Stimulated activated CD4-positive, alpha-beta T cell treated with anti-CD3 and anti-CD28 coated beads, Interleukin-15, amount 100 ng/mL, for 48 hours (primary cell): ENCODE measurements at places on chromosomes 2 and 18.

- DNase-seq, result no peak
Observed at GRCh38 chr18:2091937-2092336, 479.4 kb downstream of the METTL4 start.

DNA sequence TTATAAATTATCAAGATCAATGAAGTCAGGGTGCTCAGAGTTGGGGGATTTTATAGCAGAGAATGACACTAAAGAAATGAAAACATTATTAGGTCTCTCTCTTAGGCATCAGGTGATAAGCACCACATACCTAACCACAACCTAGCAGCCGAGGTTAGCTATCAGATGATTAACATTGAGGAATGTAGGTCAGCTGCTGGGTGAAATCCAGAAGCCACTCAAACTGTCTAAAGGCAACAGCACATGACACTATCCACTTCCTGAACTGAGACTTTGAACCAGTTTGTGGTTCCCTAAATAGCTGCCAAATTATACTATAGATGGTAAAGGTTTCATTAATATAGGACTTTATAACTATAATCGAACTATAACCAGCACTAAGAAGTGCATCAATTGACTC lies 4.7 kb downstream of the EPG5 start:
- no peak for DNase-seq

DNA sequence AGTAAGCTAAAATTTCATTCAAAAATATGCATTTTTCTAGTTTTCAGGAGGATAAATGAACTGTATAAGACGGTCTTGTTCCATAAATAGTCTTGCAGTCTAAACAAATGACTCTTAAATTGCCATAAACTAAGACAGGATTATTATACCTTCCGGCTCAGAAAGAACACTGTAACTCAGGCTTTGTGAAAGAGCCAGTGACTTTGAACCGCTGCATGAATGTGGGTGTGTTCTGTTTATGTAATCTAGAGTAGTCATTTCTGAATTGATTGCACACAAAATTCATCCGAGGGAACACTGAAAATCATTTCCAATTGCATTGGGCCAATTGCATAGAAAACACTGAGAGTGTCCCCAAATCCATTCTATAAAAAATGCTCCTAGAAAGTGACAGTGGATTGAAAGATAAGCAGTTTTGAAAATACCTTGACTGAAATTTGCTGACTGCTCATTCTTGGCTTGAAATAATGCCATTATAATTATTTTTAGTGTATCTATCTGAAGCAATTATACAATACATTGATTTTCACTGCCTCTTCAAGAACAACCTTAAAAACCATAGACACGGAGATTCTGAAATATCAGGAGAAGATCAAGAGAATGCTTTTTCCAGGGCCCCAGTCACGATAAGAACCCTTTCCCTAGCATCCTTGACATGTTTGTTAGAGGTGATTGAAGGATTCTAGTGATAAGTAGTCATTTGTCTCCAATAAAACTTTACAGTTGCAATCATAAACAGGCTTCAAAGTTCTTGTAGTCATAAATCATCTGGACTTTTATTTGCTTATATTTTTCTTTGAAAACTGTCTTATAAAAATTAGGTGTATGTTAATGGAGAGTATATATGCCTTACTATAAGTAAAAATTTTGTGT lies 55.4 kb downstream of the CNTNAP5 start:
- DNase-seq, result no peak

GRCh38 chr2:173254659-173255058 lies 100.0 kb upstream of the CDCA7 start:
- DNase-seq, result no peak

GRCh38 chr18:11040823-11041656 lies 108.3 kb downstream of the PIEZO2 start:
- DNase-seq, result no peak

GRCh38 chr2:41967476-41968181 lies 80.2 kb upstream of the PKDCC start:
- no peak for DNase-seq

DNA sequence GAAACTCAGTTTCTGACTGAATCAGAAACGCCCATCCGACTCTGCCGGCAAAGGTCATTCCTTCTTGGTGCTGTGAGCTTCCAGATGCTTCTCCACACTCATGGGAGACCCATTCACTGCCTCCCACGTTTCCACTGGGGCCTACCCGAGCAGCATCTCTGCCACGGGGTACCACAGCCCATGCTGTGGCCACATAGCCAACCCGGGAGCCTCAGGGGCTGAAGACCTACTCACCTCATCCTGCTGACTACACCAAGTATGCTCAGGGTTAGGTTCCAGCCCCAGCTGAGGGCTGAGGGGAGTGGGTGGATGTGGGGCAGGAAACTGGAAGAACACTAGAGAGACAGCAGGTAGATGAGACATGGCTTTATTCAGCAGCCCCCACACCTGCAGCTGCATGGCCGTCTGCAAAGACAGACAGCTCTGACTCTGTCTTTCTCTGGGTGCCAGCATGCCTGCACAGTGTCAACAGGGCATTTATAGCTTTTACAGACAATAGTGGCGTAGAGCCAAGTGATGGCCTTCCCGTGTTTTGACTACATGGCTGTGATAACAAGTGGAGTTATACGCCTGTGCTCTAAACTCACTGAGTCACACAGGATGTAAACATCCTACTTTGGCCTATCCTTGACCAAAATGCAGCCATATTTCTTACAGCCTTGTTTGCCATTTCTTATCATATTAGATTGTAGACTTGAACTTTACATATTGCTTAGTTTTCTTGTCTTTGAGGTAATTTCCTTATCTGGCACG lies 16.5 kb upstream of the KLHL23 start:
- DNase-seq, result no peak

- DNase-seq, result no peak
Observed at GRCh38 chr18:66931010-66931409, 327.1 kb upstream of the CDH19 start.

DNA sequence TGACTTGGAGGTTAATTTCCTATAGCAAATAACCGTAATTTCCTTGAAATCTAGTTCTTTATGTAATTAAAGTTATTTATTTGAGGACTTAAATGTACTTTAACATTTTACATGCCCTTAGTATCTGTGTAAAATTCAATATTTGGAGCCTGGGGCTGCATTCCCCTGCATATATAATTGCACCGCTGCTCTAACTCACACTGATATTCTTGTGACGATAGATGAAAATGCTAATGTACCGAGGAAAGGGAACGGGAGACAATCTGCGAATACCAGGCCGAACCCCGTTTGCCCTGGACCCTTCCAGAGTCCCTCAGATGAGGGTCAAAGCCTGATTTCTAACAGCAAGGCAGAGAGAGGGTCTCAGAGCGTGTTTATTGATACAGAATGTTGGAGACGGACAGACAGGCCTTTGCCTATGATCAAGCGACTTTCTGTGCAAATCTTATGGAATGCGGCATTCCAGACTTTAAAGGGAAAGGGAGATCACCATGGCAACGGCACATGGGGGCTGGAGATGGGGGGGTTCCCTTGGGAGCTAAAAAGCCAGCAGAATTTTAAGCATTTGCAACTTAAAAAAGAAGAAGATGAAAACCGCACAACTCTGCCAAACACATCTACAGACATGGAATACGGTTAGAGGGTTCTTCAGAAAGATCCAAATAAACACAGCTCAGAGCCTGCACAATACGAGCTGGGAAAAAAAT lies 57.6 kb upstream of the TWIST2 start:
- DNase-seq, result no peak

DNA sequence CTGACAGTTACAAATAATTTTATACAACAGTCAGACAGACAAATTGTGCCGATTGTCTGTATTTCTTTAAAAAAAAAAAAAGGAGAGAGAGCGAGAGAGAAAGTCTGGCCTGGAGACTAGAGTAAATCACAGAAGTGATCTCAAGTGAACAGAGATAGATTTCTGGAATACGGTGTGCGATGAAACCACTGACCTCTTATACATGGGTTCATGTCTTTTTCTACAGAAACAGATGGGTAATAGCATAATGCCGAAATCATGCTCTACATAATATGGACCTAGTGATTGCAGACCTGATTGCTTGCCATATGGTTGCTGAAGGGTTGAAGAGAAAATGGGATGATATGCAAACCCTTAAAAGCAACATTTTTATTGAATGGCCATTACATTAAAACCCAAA lies 403.3 kb upstream of the FANCL start:
- DNase-seq, result no peak

DNA sequence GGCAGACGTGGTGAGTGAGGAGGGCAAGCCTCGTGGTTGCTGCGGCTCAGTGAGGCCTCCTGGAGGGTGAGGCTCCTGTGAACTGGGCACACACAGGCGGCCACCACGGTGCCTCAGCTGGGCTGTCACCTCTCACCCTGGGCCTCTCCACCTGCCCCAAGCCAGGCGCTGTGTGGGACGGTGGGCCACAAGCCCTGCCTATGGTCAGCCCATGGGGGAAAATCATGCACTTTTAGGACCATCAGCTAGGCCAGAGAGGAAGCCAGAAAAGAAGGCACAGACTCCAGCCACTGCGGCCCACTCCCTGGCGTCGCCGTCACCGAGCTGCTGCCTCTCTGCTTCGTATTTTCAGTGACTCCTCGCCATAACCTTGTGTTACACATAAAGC lies 28.5 kb upstream of the HS6ST1 start:
- no peak for DNase-seq

DNA sequence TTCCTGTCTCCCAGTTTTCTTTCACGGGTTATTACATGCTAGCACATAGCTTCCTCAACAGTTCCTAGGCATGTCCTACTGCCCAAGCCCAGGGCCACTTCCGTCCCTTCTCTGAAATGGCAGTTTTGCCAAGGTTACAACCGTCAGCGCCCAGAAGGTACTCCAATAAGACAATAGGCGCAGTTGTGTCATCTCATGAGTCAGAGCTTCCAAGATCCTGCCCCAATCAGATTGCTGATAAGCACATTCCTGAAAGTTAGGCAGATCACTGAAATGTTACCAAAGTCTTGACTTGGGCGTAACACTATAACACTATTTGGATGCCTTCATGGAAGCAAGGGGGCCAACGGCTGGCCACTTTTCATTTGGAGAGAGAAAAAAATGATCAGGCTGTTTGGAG lies 34.2 kb downstream of the GKN2 start:
- no peak for DNase-seq

DNA sequence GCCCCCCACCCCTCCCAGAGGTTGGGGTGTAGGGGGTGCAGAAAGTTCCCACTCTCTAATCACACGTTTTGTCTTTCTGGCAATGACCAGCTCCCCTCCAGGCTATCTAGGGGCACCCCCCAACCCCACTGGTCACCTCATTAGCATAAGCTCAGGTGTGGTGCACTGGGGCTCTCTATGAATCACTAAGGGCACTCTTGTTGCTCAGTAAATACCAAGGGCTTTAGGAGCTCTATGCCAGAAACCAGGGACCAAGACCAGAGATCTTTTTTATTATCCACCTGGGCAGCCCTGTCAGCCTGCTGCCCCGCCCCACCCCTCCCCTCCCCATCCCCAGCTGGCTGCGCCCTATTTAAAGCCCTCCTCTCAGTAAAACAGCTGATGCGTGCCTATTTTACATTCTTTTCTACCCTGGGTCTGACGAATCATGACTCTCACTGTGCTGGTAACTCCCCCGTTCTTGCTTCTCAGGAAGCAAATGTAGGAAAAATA lies 24.3 kb downstream of the NCK2 start:
- no peak for DNase-seq

GRCh38 chr18:37852464-37852863 lies 286.9 kb upstream of the CELF4 start:
- no peak for DNase-seq

DNA sequence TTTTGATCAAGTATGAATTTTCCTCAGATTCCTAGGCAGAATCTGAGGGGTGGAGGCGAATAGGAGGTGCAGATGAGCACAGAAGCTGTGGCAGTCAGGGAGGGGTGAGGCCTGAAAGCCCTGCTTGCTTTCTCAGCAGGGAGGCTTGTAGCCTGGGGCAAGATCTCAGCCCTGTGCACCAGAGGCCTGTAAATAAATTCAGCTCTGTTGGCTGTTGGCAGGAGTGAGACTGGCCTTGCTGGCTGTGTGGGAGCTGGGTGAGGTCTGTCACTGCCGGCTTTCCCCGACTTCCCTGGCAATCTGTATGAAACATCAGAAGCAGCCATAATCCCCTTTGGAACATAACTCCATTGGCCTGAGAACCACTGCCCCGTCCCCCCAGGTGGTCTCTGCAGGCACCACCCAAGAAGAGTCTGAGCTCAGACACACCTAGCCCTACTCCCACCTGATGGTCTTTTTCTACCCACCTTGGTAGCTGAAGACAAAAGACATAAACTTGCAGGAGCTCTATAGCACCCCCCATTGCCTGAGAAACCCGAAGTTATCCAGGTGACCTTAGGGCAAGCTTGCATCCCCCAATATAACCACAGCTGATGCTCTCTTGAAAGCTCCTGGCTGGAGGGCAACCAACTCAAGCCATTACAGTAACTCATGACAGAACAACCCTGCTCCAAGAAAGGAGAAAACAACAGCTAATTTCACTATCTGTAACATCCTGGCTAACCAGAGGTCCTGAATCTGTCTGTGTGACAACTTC lies 32.3 kb downstream of the EVA1A start:
- DNase-seq, result no peak

DNA sequence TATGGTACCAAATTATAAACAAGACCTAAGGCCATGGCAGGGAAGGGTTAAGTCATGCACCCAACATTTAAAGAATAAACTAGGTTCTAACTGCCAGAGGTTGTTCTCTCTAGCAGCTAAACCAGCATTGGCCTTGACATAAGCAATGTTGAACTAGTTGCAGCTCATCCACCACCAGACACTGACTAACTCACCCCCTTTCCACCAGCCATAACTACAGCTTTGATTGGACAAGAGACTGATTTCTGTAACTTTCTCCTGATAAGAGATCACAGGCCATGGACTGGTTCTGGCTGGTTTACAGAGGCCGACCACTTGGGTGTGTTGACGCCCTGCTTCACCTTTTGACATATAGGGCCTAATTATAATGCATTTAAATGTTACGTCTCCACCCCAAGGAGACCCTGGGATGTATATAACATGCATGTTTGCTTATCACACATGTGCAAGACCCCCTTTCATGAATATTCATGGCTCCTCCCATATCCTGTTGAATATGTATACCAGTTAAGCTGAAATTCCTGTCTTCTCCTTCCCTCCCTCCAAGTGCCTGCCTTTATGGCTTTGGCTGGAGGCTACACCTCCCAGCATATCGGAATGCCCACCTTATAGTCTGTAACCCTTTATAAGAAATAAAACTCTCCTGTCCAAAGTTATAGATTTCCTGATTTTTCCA lies 75.9 kb downstream of the MRPS9 start:
- DNase-seq, result no peak

DNA sequence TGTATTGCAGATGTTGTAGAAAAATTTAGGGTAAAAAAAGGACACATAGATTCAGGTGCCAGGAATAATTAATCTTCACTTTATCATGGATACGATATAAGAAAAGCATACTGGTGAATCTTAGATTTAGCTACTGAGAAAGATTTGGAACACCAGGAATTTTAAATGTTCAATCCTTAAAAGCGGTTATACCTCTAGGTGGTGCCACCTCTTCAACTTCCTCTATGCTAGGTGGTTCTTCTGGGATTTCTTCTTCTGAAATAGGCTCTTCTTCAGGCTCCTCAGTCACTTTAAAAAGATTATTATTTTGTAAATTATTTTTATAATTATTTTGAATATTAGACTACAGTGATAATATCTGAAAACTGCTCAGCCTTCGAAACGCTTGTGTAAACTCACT lies 133.1 kb downstream of the TTN start:
- DNase-seq, result no peak

GRCh38 chr2:217249121-217250012 lies 389.5 kb upstream of the TNP1 start:
- DNase-seq, result no peak
